ENCODE measurements at places on chromosomes 4 and X.

- no peak for DNase-seq
Observed at GRCh38 chr4:10013722-10014121, 7.6 kb downstream of the SLC2A9 start.

- no peak for DNase-seq
Observed at GRCh38 chrX:12440246-12440645, 302.0 kb downstream of the FRMPD4 start.

GRCh38 chr4:175421506-175421905 lies 390.6 kb downstream of the GPM6A start:
- DNase-seq = no peak

- no peak for DNase-seq
Observed at GRCh38 chrX:38438321-38438720, 85.9 kb downstream of the OTC start.

GRCh38 chr4:183738081-183738673 lies 79.1 kb downstream of the TRAPPC11 start:
- no peak for DNase-seq

- DNase-seq = no peak
Observed at GRCh38 chrX:17082831-17083230, 136.4 kb downstream of the REPS2 start.

DNA sequence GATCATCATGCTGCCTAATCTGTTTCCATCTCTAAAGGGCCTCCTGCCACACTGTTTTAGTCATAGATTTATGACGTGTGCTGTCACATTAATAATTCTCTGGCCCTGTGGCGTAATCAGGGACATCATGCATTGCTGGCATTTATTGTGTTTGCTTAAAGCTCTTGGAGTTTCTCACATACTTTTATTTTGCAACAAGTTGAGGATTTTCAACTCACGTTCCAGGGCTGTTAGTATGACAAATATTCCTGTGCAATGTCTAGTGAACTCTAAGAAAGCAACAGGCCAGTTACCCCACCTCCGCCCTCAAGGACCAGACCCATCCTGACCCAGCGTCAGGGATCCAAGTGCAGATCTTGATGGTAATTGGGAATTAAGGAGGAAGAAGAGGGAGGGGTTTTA lies 7.8 kb upstream of the PIGA start:
- no peak for DNase-seq

DNA sequence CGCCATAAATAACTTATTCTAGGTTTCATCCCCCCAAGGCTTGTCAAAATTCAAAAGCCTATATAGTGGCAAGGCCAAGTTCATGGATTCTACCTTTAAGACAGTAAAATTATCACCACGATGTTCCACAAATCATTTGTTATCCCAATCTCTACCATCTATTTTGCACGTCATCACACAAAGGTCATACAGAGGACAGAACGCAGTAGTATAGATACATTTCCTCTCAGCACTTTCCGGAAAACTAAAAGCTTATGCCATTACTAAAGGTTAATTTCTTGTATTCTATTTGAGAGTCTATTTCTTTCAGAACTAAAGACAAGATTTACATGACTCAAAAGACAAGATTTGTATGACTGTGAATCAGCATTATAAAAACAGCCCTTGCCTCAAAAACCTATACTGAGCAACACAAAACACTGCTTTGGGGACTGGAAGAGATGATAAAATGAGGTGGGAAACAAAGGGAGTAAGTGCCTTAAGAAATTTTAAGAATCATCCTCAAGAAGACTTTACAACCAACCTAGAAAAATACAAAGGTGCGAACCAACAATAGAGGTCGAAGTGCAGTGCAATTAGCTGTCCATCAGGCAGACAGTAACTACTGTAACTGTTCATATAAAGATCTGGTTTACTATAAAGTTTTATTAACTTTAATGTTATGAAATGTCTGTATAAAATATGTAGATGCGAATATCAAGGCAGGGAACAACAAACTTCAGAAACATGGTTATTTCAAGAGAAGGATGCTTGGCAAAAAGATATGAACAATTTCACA lies 7.6 kb downstream of the UBE2D3 start:
- no peak for DNase-seq

GRCh38 chr4:30769093-30769492 lies 48.9 kb downstream of the PCDH7 start:
- DNase-seq = no peak

DNA sequence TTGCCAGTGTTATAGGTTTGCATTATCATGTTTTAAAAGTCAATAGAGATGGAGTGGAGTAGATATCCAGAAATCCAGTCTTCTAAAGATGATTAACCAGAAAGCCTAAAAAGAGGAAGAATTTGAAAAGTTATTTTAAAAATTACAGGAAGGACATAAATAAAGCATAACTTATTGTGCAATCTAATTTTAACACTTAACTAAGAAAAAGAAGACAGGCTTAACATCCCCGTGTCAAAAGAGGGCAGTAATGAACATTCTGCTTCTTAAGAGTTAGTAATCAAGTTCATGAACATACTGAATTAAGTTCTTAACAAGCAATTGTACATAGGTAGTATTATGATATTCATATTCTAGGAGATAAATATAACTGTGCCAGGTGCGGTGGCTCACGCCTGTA lies 39.3 kb downstream of the ELF2 start:
- no peak for DNase-seq

GRCh38 chrX:40065296-40066046 lies 32.3 kb downstream of the BCOR start:
- no peak for DNase-seq

GRCh38 chr4:80365928-80366327 lies 30.4 kb downstream of the CFAP299 start:
- DNase-seq = peak; percentile 3

DNA sequence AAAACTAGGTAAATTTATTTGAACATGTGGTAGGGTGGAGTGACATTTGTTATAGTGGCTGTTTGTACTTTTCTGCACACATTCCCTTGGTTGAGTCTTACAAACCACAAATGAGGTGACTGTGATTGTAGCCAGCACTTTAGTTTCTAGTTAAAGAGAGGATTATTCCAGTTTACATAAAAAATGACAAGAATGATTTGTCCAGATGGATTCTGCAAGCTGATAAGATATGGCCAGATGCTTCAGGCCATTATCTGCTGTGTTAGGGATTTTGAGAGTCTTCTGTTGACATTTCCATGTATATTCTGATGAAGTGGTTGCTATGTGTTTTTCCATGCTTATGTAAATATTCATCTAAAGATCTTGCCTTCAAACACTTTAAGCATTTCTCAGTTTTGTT lies 31.0 kb upstream of the PDE5A start:
- DNase-seq = no peak

DNA sequence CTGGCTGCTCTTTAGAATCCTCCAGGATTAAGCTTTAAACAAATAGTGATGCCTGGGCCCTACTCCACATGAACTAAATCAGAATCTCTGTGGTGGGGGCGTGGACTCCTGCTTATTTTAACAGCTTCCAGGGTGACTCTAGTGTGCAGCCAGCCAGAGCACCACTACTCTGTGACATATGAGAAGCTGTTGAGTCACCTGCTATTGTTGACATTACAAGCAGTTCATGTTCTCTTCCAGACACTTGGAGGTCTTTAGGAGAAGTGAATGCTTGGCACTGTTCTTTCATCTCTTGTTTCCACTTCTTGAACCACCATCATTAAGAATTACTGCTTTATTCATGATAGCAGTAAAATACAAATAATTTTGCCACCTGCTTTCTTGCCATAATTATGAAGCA lies 426 bp upstream of the C4orf51 start:
- no peak for DNase-seq

GRCh38 chr4:116849620-116850019 lies 235.8 kb downstream of the TRAM1L1 start:
- DNase-seq = no peak

Measured in stimulated activated naive CD4-positive, alpha-beta T cell treated with Interleukin-2 at 50 U/mL for 16 hours (primary cell).